H9 (cell line): ENCODE measurements at places on chromosomes 5 and 9. TPM values are rescaled to one million over a fixed set of nuclear protein-coding genes. Genes with fewer than 3 reads are reported as not detected.

GRCh38 chr9:23674016-23674585 is 151.9 kb downstream of the ELAVL2 start:
- H3K27ac ChIP-seq: no peak overlapping the region
- no peaks in the 10 kb centered on the region; the same call in 1 of the 2 replicates for H3K4me1 ChIP-seq
- H3K36me3 ChIP-seq: peaks cover 30% of the 10 kb centered on the region
- H3K4me3 ChIP-seq: no peak overlapping the region
- H3K27me3 ChIP-seq: no peaks in the 10 kb centered on the region
- DNase-seq: no peak

Gene SPATA31E1
- total RNA-seq: 0.07 and 0.09 TPM in 2 replicates

DNA sequence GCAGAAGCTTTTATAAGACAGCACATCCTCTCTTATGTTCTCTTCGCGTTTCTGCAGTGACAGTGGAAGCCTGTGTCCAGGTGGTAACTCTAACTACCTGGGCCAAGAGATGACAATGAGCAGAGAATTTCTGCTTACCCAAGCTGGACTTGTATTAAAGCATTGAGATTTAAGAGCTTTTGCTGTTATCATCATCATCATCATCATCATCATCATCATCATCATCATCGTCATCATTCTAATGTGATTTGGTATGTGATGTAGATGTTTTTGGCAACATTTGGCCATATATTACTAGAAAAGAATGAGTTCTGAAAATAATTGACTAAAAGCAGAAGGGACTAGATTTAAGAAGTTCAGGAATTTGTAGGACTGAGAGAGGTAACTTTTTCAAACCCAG is 401.3 kb downstream of the BRINP1 start:
- no peak for DNase-seq
- no peak overlapping the region for H3K4me3 ChIP-seq
- no peaks in the 10 kb centered on the region for H3K27me3 ChIP-seq
- H3K4me1 ChIP-seq: no peaks in the 10 kb centered on the region
- no peak overlapping the region for H3K27ac ChIP-seq

- no peaks in the 10 kb centered on the region; the same call in 1 of the 2 replicates for H3K4me1 ChIP-seq
- no peaks in the 10 kb centered on the region for H3K27me3 ChIP-seq
- H3K4me3 ChIP-seq: no peak overlapping the region
- H3K27ac ChIP-seq: no peak overlapping the region
These were observed 207.0 kb downstream of the DEPDC1B start for GRCh38 chr5:60492958-60493357.
